ENCODE measurements at places on chromosomes 7 and 10. TPM values are rescaled to one million over a fixed set of nuclear protein-coding genes. Genes with fewer than 3 reads are reported as not detected.

Gene CTAGE4
- total RNA-seq: not detected

DNA sequence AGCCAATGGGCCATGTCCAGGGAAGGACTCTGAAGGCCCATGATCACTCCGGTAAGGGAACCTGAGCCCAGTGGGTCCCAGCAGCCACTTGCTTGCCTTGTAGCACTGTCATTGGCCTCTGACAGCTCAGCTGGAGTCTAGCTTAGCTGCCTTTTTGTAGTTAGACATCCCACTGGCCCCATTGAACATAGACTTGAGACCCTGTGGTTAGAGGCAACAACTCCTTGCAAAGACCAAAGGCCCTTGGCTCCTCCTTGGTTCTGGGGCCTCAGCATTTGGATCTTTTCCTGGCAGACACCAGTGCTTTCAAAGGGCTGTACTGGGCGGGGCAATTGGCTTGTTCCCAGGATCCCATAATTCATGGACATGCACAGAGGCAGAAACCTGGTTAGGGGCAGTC is 321.2 kb downstream of the CXCL12 start:
- no peak for DNase-seq

Gene H2BK1
- not detected for total RNA-seq

DNA sequence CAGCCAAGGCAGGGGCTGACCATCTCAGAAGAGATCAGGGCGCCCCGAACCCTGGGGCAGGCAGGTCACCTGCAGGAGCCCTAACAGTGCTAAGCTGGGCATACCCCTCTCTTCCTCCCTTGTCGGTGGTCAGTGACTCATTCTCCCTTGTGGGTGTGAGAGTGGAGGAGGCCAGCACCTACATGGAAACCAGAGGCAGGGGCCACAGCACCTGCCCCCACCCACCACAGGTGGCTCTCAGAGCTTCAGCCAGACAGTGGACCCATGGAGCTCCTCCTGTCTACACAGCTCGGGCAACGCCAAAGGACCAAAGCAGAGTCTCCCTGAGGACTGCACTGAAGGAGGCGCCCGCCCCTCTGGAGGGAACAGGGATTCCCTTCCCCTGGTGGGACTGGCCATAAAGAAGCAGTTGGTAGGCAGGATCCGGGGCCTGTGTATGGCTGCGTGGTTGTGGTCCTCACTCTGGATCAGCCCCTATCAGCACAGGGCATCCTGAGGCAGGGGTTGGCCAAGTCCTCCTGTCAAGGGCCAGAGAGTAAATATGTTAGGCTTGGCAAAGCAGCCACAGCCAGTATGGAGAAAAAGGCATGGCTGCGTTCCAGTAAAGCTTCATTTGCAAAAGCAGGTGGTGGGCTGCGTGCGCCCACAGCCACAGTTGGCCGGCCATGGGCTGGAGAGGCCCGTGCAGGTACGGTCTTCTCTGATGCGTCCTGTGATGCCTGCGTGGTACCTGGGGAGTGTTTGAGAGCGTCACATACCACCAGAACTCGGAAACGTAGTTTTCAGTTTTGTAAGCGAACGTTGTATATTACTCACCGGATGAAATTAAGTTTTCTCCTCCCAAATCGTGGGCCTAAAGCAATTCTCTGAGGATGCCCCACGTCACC is 198.2 kb downstream of the EBF3 start:
- DNase-seq: no peak

Gene SLC18A3
- total RNA-seq: not detected

Gene FAM241B
- total RNA-seq: 6.7 TPM

GRCh38 chr10:125880719-125881118 is 373 bp downstream of the DHX32 start:
- DNase-seq: no peak

DNA sequence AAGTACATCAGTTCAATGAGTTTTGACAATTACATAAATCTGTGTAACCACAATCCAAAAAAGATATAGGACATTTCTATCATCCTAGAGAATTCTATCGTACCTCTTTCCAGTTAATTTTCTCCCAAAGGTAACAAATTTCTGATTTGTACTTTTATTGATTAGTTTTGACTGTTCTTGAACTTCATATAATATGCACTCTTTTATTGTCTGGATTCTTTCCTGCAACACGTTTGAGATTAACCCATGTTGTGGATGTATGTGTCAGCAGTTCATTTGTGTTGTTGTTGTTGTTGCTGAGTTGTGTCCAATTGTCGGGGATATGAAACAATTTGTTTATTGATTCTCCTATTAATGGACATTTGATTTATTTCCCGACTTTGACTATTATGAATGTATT is 145.9 kb upstream of the WDR11 start:
- no peak for DNase-seq

Gene TMEM236
- 0.71 TPM for total RNA-seq

DNA sequence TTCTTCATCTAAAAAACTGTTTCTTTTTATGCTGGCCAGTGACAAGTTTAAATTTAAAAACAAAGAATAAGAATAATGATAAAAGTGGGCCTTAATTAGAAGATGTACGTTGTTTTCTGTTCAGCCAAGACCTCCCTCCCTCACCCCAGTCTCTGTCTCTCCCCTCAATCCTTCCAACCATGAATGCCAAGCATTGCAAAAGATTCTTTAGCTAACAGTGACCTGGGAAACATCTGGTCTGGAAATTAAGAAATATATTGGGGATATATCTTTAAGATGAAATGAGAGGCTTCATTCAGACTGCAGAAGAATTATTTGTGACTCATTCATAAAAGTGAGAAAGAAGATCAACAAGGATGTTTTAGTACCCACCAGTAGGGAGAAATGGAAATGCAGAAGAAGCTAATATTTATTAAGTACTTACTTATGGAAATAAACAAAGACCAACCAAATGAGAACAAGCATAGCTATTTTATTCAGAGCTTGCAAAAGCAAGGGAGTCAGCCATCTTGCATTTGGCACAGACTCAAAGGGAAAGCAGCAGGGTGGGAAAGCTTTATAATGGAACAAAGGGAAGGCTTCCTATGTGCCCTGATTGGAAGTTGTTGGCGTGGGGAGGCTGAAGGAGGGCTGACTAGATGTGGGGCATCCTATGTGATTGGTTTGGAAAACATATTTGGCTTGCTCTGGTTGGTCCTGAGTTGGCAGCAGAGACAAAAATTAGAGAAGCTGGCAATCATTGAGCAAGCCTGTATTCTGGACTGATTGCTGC is 595.4 kb upstream of the GHITM start:
- no peak for DNase-seq

GRCh38 chr10:78458983-78459638 is 425.4 kb downstream of the RPS24 start:
- DNase-seq: no peak

DNA sequence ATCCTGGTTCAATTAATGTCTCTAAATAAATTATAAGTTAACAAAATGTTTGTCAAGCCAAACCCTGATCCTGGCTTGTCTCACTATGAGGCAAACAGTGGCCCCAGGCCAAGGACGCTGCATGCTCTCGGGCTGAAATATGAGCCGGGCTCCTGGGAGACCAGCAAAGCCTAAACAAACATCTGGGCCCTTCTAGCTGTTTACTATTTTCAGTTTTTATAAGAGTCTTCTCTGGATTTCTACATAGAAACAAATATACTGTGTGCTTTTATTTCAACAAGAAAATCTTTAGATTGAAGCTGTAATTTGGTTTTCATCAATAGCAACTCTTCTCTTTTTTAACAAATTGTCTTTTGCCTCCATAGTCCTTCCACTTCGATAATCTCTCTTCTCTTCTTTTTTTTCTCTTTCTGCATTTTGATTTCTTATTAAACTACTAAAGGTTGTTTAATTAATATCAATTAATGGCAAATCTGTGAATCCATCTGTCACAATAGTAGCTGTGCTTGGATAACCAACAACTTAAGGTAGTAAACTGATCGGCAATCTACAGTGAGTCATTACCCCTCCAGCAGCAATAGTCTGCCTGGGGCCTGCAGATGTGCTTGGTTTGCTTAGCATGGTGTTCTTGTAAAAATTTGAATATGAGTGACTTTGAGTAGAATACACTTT is 83.3 kb upstream of the DNAJC1 start:
- peak; percentile 87 for DNase-seq

- DNase-seq: no peak
Measured at GRCh38 chr10:78597796-78598555, 470.8 kb upstream of the ZMIZ1 start.

Data from left cardiac atrium (tissue), 4 donors.